ENCODE measurements at places on chromosomes 7 and 10. TPM values are rescaled to one million over a fixed set of nuclear protein-coding genes. Genes with fewer than 3 reads are reported as not detected.
A peak's percentile ranks its signal among the peaks of the same experiment; 100 is the strongest.

DNA sequence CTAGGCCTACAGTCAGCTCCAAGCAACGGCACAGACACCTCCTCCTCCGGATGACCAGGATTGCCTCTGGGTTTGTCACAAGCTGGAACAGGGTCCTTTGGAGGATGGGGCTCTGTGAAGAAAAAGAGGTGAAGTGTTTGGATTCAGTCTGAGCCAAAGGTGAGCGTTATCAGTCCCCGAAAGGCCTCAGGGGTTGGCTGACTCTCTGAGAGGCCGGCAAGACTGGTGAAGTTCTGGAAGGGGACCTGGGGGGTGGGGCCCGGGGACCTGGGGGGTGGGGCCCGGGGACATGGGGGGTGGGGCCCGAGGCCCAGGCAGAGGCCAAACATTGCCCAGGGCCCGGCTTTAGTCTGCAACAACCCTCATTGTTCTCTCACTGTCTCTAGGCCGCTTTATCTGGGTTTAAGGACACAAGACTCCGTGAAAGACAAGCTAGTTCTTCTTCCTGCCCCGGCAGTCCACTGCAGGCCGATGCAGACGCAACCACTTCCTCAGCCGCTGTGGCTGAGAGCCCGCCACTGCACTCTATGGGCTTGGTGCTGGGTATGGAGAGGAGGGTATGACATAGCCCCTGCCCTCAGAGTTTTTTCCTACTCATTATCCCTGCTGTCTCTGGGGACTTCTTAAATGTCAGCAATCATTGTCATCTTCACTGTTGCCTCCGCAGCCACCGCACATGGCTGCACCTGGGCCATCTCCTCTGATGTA lies 27.4 kb upstream of the PSAP start:
- DNase-seq: peak; percentile 40

DNA sequence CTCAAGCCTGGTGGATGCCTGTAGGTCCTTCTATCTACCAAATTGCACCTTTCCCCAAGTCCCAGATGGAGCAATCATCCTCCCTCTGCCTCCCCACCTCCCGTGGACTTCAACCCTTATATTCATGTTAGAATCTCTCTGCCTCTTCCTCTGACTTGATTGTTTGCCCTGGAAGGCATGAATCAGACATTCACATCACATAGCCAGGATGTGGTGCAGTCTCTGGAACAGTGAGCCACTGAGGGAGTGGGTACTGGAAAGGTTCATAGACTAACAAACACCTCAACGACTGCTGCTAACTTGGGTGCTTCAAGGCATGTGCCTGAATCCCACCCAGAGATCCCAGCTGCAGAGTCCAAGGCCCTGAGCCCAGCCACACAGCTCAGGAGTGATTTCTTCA lies 494.0 kb downstream of the TNS3 start:
- H3K4me3 ChIP-seq: no peak overlapping the region
- no peak for DNase-seq
- no peaks in the 10 kb centered on the region for H3K27me3 ChIP-seq
- H3K36me3 ChIP-seq: no peaks in the 10 kb centered on the region

DNA sequence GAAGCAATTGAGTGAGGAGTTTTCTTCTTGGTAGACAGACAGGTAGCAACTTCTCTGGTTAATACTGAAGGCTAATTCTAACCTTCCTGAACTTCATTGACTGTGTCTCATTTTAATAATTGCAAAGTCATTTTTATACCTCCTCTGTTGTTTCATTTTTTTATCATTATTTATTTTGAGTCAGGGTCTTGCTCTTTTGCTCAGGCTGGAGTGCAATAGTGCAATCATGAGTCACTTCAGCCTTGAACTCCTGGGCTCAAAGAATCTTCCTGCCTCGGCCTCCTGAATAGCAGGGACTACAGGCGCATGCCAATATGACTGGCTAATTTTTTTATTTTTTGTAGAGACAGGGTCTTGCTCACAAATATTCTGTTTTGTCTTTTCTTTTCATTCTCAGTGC lies 45.4 kb downstream of the APBB1IP start:
- H3K4me1 ChIP-seq: peaks cover 66% of the 10 kb centered on the region
- H3K27me3 ChIP-seq: no peaks in the 10 kb centered on the region
- H3K4me3 ChIP-seq: no peak overlapping the region
- H3K36me3 ChIP-seq: peaks cover 4% of the 10 kb centered on the region

- H3K27me3 ChIP-seq: peaks cover 3% of the 10 kb centered on the region
- DNase-seq: no peak
- no peak overlapping the region for H3K4me3 ChIP-seq
- no peaks in the 10 kb centered on the region for H3K4me1 ChIP-seq
- H3K36me3 ChIP-seq: no peaks in the 10 kb centered on the region
- no peak overlapping the region for H3K27ac ChIP-seq
Measured at GRCh38 chr7:132349075-132349474, 227.2 kb downstream of the PLXNA4 start.

GRCh38 chr7:151177310-151177709 lies 9.7 kb downstream of the ASB10 start:
- peaks cover 6% of the 10 kb centered on the region for H3K4me1 ChIP-seq
- DNase-seq: no peak
- H3K4me3 ChIP-seq: no peak overlapping the region
- H3K36me3 ChIP-seq: no peaks in the 10 kb centered on the region
- no peak overlapping the region for H3K27ac ChIP-seq

GRCh38 chr7:417973-418601 lies 101.6 kb downstream of the PDGFA start:
- no peak overlapping the region for H3K27ac ChIP-seq
- H3K27me3 ChIP-seq: no peaks in the 10 kb centered on the region
- H3K4me3 ChIP-seq: no peak overlapping the region
- no peaks in the 10 kb centered on the region for H3K4me1 ChIP-seq
- DNase-seq: no peak

PRTFDC1 gene
- 1.4 TPM for total RNA-seq

GRCh38 chr10:33913194-33913593 lies 578.7 kb upstream of the NRP1 start:
- no peak overlapping the region for H3K27ac ChIP-seq
- H3K27me3 ChIP-seq: no peaks in the 10 kb centered on the region
- no peak for DNase-seq
- H3K4me3 ChIP-seq: no peak overlapping the region
- no peaks in the 10 kb centered on the region for H3K36me3 ChIP-seq

SLC29A4 gene
- total RNA-seq: 0.16 TPM
